Muscle of leg (tissue), 16 donors: ENCODE measurements at places on chromosomes 12 and 14.

- DNase-seq, result no peak
These were observed 84.6 kb downstream of the MAPKAPK5 start for GRCh38 chr12:111926631-111927030.

DNA sequence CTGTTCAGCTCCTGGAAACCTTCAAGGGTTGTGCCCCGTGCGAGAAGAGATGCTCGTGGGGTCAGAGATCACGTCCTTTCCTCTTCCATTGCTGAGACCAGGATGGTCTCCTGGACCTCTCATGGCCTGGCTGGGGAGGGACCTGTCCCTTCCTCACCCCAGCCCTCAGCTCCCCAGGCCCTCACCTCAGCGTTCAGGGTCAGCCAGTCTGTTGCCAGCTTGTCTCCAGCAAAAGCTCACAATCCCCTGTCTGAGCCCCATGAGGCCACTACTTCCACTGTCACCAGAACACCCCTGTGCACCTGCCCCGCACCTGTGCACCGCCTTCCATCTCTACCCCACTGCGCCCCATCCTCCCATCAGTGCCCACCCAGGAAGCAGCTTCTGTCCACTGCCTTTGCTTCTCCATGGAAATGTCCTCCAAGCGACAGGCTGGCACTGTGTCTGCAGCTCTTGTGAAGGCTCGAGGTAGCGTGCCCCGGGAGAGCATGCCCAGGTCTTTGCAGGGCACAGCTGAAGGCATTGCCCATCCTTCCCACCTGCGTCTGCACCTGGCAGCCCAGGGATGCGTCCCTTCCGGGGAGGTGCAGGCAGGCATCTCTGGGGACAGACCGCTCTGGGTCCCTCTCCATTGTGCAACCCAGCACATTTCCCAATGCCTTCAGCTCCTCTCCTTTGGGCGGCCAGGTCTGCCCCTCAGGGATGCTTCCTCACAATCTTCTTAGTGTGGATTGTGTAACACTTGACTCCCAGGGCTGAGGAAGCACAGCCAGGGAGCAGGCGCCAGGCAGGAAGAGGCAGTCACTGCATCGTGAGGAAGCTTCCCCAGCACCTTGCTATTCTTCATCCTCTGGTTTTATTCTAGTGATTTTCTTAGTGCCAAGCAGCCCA lies 179.6 kb downstream of the ADGRD1 start:
- no peak for DNase-seq

DNA sequence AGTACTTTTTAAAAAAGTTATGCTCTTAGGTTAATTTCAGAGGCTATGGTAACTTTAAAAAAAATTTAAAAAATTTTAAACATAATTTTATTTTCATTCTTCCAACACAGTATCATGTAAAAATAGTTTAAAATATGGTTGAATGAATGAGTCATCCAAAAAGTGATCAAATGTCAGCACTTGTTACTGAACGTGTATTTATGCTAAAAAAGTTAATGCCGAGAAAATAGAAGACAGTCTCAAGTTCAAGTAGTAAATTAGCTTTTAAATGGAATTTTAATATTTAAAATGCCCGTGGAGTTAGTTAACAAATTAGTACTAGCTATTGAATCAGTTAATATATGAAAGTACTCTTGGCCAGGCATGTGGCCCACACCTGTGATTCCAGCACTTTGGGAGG lies 4.8 kb downstream of the AEBP2 start:
- no peak for DNase-seq

DNA sequence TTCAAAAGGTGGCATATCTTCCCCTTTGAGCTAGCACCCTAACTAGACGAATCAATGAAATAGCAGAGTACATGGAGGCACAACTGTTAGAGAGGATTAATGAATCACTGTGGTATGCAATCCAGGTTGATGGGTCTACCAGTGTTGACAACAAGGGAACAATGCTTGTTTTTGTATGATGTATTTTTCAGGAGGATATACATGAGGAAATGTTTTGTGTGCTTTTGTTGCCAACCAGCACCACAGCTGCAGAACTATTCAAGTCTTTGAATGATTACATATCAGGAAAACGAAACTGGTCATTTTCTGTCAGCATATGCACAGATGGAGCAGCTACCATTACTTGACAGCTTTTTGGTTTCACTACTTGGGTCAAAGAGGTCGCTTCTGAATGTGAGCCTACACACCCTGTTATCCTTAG lies 142.6 kb downstream of the GPHN start:
- peak; percentile 33 for DNase-seq
